ENCODE measurements at places on chromosomes 2 and 18.

DNA sequence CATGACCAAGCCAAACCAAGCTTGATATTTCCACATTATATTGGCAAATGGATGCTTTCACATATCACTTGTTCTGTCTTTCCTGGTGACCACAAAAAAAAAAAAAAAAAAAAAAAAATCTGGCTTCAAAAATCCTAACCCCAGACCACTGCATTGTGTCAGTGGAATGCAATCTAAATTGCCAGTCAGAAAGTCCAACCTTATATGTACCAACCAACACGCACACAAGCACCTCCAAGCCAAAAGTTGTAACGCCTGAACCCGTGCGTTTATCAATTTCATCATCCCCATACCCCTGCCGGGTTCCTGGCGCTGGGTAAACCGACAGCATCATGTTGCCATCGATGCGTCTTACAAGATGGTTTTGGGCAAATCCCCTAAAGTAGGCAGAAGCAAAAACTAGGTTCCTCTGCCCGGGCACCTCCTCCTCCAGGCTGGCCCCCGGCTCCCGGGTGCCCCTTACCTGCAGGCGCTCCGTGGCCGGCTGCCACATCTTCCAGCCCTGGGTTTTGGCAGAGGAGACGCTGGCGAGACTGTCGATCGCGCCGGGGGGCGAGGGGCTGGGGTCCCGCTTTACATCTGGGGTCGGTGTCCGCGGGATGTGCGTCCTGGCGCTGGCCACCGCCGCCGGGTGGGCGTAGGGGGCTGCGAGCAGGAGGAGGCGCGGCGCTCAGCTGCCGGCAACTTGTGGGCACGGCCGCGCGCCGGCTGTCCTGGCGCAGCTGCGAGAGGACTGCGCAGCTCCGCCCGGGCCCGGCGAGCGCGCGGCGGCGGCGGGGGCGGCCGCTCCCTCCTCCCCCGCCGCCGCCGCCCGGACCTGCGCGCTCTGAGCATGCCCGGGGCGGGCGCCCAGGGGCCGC lies at the start of gene PID1:
PID1 (minus strand) TSS at position 737 of the 860 bp plus-strand sequence; CDS start at position 493, 244 bp downstream.
- no peak for DNase-seq

GRCh38 chr2:152790883-152791282 lies 72.5 kb downstream of the ARL6IP6 start:
- no peak for DNase-seq

DNA sequence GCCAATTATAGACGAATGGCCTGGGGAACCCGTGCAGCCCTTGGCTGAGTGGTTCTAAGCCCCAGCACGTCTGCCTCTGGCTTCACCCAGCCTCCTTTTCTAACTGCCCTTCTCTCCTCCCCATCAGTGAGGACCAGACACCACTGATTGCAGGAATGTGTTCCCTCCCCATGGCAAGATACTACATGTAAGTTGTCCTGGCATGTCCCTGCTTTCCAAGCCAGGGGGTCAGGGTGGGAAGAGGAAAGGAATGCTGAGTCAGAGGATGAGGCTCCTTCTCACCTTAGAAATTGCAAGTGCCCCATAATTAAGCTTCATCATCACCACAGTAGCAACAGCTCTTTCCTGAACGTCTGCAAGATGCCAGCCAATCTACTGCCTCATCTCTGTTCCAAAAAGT lies 4.8 kb downstream of the IL1F10 start:
- no peak for DNase-seq

DNA sequence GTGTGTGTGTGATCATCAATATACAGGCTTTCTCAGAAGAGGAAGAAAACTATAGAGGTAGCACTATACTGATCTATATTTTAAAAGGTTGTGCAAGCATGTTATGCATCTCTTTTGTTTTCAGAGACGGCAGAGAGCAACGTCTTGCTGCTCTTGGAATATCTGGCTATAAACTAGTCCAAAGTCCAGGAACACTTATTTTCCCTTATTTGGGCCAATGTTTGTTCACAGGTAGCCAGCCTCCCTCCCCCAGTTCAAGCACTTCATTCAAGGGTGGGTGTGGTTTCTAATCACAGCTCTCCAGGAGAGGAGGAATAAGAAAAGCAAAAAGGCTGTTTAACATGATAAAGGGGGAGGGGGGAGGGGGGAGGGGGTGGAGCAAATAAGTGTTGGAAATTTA lies 4.2 kb downstream of the FZD5 start:
- no peak for DNase-seq

DNA sequence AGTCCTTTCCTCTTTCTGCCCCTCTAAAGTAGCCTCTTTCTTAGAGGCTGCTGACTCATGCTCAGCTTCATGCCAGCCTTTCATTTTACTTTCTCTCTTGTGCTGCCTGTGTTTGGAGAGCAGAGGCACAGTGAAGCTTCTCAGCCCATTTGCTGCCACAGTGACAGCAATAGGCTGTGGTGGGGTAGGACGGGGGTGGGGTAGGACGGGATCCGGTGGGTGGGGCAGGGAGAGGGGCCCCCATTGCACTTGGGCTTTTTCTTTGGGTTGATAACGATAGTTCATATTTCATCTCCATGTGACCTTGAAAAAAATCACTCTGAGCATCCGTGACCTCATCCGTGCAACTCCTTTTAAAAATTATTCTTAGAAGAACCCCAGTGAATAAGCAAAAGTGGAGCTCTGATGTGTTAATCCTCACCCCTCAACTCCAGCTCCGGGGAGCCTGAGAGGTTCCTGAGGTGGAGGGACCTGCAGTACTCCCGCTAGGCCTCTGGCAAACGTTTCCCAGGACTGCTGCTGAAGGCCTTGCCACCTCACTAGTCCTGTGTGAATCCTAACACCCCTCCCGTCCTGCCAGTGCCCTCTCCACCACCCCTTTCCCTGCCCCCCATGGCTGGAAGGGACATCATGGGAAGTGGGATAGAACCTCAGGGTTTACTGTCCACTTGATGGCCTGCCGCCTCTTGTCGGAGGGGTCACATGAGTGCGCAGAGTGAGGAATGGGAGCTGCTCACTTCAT lies 70.8 kb downstream of the INPP4A start:
- no peak for DNase-seq

- DNase-seq = no peak
These were observed 354.7 kb downstream of the EIPR1 start for GRCh38 chr2:3022841-3023372.

DNA sequence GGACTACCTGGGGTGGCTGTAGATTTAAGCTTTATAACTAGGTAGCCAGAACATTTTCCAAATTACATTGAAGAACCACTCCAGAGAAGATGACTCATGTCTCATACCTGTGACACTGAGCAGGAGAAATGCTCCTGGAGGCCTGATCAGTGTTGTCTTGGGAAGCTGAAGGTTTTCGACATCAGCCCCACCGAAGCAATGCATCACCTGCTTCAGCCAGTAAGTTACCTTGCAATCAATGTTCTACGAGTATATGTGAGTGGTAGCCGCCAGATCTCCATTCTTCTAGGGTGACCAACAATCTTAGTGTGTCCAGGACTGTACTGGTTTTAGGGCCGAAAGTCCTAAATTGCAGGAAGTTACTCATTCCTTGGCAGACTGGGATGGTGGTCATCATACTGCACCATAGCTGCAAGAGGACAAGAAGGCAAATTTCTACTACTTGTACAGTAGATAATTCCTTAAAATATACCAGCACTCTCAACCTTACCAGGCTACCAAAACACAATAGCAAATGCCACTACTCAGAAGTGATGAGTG lies 109.3 kb upstream of the LINC00305 start:
- no peak for DNase-seq

- no peak for DNase-seq
These were observed 659 bp upstream of the COX5B start for GRCh38 chr2:97645112-97645694.

DNA sequence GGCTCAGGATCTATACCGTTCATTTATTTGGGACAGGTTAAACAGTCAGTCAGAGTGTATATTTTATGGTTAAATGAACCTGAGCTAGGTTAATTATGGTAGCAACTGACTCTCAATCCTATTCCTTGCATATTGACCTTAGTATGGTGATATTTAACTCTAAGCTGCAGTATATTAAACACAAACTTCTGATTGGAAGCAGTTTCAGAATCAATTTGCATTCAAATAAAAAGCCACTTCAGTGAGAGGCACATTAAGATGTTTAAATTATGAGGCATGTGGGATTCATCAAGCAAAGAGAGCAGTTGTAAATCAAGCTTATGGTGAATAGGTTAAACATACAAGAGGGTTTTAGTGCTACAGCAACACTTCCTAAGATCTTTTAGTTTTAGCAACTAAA lies 40.4 kb downstream of the FRZB start:
- DNase-seq = no peak

GRCh38 chr2:208466151-208466919 lies 59.7 kb downstream of the PTH2R start:
- no peak for DNase-seq

DNA sequence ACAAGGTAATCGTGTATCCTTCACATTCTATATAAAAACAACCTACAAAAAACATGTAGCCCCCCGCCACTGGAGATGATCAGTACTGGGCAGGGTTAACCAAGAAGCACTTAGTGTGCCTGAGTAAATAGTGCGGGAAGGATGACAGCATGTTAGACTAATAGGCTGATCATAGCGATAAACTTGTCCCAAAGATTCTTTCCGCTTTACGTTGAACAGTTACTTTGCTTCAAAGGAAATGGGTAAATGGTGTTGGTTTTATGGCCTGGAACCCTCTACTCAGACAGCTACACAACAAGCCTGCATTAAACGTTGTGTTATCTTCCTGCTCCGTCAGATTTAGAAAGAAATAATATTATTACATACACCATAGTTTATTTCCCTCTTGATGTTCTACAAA lies 67.7 kb downstream of the CTAGE1 start:
- no peak for DNase-seq

DNA sequence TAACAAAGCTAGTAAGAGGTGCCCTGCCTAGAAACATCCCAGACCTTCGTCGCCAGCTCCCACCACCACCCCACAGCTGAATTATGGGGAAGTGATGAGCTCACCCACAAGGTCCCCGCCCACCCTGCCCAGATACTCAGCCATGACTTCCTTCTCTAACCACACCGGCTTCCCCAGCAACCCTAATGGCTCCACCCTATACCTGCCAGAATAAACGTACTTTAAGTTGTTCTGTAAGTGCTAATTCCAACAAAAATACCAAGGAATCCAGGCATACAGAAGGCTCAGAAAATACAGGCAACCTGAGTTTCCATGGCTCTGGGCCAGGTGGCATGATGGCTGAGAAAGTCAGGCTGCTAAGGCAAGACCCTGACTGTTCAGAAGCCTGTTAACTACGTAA lies 39.1 kb downstream of the TMEM163 start:
- no peak for DNase-seq

GRCh38 chr2:109719871-109720270 lies 74.2 kb upstream of the RGPD5 start:
- no peak for DNase-seq

GRCh38 chr2:235945608-235946140 lies 222.5 kb downstream of the GBX2 start:
- DNase-seq = no peak

- no peak for DNase-seq
These were observed 31.9 kb upstream of the EML6 start for GRCh38 chr2:54691445-54692135.

DNA sequence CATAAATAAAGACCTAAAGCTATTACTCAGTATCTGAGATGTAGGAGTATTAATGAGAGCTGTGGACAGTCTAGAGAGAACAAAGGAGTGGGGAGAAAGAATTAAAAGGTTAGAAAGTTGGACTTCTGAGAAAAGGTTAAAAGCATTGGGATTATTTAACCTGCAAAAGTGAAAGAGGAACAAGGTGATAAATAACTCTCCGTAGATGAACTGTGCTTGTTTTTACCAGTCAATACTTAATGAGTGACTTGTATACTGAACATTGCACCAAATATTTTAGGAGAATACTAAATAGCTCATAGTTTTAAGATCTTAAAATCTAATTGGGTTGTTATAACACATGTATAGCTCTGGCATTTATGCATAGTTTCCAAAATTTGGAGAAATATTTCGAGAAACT lies 137.5 kb downstream of the GPD2 start:
- DNase-seq = no peak

DNA sequence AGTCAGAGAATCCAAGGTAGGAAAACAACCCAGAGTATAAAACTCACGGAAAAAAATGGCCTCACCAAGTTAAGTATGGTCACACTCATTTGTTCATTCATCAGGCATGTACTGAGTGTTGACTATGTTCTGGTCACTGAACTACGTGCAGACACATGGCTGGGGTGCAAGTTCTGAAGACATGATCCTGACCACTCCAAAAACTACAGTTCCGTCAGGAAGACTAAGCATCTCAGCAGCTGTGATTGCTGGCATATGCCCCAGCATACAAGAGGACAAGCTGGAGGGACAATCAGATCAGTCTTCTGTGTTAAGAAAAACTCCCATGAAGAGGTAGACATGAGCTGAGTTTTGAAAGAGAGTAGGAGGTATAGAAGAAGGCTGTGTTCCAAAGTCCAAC lies 72.8 kb downstream of the TCF4 start:
- DNase-seq = no peak

- no peak for DNase-seq
These were observed 85.1 kb downstream of the CCDC85A start for GRCh38 chr2:56268856-56269255.

GRCh38 chr2:169012812-169013627 lies 18.1 kb downstream of the ABCB11 start:
- no peak for DNase-seq

DNA sequence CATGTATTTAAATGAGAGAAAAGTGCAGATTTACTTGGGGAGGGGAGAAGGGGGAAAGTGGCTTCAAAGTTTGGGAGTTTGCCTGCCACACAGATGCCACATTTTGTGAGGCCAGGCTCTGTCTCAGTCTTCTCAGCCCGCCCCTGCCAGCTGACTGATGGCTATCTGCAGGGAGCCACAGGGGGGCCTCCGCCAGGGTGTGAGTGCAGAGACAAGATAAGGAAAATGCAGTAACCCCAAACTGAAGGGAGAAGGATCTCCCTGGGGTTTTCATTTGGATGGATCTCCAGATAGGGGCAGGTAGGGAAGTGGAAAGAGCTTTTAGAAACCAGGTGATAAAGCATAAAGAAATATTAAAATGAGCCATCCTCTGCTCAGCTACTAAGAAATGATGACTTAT lies 128.8 kb downstream of the ZNF521 start:
- DNase-seq = no peak

DNA sequence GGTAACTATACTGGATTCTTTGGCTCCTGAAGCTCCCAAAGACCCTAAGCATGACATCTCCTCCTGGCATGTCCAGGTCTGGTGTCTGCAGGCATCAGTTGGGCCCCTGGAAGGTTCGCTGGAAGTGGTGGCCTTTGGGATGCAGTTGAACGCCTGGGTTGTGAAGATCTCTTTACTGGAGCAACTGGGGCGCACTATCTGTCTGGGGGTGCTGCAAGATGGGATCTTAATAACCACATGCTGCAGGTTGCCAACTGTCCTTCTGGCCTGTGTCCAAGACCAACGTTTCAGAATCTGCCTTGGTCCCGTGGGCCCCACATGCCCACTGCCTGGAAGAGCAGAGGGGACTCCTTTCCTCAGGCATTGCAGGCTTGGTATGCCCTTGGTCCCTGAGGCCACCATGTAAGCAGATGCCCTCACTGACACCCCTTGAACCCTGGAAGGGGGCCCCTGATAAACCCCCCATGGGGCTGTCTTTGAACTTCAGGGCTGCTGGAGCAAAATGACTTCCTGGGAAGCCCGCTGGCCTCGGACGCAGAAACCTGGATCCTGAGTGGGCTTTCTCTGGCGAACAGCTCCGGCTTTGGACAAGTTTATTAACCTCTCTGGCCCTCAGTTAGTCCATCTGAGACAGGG lies 101.9 kb downstream of the TWIST2 start:
- no peak for DNase-seq

- no peak for DNase-seq
These were observed 1258.0 kb upstream of the ZEB2 start for GRCh38 chr2:145777914-145778313.

GRCh38 chr2:175766880-175767279 lies 235.2 kb downstream of the LNPK start:
- DNase-seq = no peak

- DNase-seq = no peak
These were observed 1.2 kb downstream of the GPD2 start for GRCh38 chr2:156437272-156437930.
